ENCODE measurements at places on chromosomes 3 and 15. TPM values are rescaled to one million over a fixed set of nuclear protein-coding genes. Genes with fewer than 3 reads are reported as not detected.

PARP15 gene
- total RNA-seq: 0.07 TPM

DLEC1 gene
- total RNA-seq: 0.35 TPM

MTFMT gene
- total RNA-seq: 24.9 TPM

MESP1 gene
- 17.8 TPM for total RNA-seq

TIGIT gene
- total RNA-seq: not detected

ACOX2 gene
- total RNA-seq: 2.8 TPM

LSAMP gene
- total RNA-seq: not detected

GABRR3 gene
- not detected for total RNA-seq

FBN1 gene
- total RNA-seq: 1.3 TPM

TEX264 gene
- total RNA-seq: 53.0 TPM

ANKRD63 gene
- not detected for total RNA-seq

FGD5 gene
- not detected for total RNA-seq

GTPBP8 gene
- total RNA-seq: 34.3 TPM

Measured in PC-9 (cell line).